Activated CD8-positive, alpha-beta memory T cell treated with anti-CD3 and anti-CD28 coated beads, Interleukin-2, amount 10 ng/mL, durations not matched to agents 7 days and 5 days (primary cell): ENCODE measurements at places on chromosomes 1 and 21.

GRCh38 chr1:198019126-198019525 lies 102.0 kb downstream of the LHX9 start:
- H3K4me1 ChIP-seq = no peaks in the 10 kb centered on the region
- no peak overlapping the region for H3K27ac ChIP-seq
- no peak for DNase-seq
- H3K36me3 ChIP-seq = no peaks in the 10 kb centered on the region

DNA sequence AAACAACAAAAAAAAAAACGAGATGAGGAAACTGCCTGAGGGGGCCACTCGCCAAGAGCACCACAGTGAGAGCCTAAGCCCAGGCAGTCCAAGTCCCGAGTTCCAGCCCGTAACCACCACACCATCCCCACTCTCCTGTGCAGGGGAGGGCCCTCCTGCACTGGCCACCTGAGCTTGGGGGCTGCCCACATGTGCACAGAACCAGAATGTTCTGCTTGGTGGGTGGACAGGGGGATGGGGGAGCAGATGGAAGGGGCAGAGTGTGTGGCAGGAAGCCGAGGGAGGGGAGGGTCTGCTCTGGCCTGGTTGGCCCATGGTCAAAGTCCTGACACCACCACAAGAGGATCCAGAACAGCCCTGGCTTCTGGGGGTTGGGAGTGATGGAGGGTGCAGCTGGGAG lies 17.6 kb downstream of the ADPRS start:
- no peaks in the 10 kb centered on the region for H3K36me3 ChIP-seq
- peaks cover 24% of the 10 kb centered on the region for H3K4me1 ChIP-seq
- H3K27ac ChIP-seq = no peak overlapping the region

- no peak for DNase-seq
- H3K4me1 ChIP-seq = no peaks in the 10 kb centered on the region
- no peaks in the 10 kb centered on the region for H3K36me3 ChIP-seq
- no peak overlapping the region for H3K4me3 ChIP-seq
- no peak overlapping the region for H3K27ac ChIP-seq
Measured at GRCh38 chr1:29365906-29366670, 129.8 kb downstream of the PTPRU start.

GRCh38 chr1:165629848-165630628 lies 996 bp upstream of the MGST3 start:
- peak overlapping the region; percentile 18 for H3K27ac ChIP-seq
- no peak overlapping the region for H3K4me3 ChIP-seq
- H3K27me3 ChIP-seq = no peaks in the 10 kb centered on the region

- H3K27me3 ChIP-seq = no peaks in the 10 kb centered on the region
- no peak for DNase-seq
- no peak overlapping the region for H3K4me3 ChIP-seq
- H3K36me3 ChIP-seq = no peaks in the 10 kb centered on the region
Measured at GRCh38 chr1:234553240-234554188, 56.5 kb downstream of the IRF2BP2 start.

DNA sequence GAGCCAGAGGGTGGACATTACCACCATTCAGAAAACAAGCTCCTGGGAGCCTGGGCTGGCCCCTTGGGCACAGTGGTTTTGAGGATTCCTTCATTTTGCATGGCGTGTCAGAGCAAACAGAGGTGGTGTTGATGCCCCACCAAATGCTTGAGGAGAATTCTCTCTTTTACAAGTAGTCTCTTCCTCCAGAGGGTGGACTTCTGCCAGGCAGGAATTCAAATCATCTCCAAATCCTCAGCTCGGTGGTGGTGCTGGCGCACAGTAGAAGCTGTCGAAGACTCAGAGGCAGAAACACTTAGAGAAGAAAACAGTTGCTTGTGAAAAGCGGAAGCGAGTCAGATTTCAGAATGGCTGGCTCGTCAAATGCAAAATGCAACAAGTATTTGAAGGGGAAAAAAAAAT lies 3.4 kb upstream of the CHI3L1 start:
- H3K27ac ChIP-seq = no peak overlapping the region
- no peak overlapping the region for H3K4me3 ChIP-seq
- H3K36me3 ChIP-seq = no peaks in the 10 kb centered on the region

DNA sequence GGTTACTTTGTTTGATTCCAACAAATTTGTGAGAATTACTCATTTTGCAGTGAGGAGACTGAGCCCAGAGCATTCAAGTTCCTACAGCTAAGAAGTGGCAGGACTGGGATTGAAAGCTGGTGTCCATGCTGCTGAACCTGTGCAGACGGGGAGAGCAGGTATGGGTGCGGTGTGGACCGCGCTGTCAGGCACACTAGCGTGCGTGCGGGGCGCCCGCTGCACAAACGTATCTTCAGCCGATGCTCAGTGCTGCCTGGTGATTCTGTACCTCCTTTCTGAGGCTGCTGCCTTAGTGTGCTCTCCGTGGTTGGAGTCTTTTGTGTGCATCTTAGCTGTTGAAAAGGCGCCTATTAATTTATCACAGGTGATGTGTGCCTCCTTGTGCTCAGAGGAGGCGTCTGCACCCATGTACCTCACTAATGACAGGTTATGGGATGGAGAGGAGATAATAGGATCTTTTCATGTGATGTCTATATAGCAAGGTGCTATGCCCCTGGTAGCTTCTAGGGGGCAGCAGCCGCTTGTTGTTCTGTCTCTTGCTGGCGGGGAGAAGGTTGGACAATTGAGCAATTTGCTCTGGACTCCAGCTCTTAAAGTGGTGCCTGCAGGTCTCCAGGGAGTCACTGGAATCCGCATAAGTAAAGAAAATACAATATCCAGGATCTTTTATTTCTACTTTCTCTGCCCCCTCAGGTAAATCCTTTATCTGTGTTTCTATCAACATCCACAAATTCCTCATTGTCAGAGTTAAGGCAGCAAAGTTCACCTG lies 32.5 kb downstream of the PEX14 start:
- H3K27ac ChIP-seq = peak overlapping the region; percentile 63
- no peaks in the 10 kb centered on the region for H3K27me3 ChIP-seq
- H3K4me1 ChIP-seq = peaks cover 61% of the 10 kb centered on the region
- H3K4me3 ChIP-seq = no peak overlapping the region

GRCh38 chr21:37445228-37445627 lies 78.7 kb downstream of the DYRK1A start:
- H3K27ac ChIP-seq = no peak overlapping the region
- peaks cover 34% of the 10 kb centered on the region for H3K4me1 ChIP-seq
- peaks cover 18% of the 10 kb centered on the region for H3K36me3 ChIP-seq
- DNase-seq = no peak
- no peaks in the 10 kb centered on the region for H3K27me3 ChIP-seq

DNA sequence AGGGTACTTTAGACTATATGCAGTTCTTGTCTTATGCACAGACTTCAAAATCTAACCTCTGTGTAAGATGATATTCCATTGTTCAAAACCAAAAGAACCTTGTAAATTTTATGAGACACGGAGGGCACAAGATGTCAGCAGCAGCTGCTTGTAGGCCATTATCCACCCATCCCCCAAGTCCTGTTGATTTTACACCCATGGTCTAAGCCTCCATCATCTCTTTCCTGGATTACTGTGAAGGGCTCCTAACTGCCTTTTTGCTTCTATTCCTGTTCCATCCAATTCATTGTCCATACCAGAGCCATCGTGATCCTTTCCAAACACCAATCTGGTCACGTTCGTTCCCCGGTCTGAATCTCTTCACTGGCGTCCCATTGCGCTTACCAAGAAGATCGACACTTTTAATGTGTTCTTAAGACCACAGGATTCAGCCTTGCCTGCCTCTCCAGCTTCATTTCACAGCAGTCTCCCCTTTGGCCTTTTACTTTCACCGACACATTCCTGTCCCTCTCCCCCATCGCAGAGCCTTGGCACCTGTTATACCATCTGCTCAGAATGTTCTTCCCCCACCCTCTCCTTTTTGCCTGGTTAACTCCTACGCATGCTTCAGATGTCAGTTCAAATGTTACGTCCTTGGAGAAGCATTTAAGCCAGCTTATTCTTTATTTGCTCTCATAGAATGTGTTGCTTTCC lies 107.3 kb upstream of the POU3F1 start:
- no peak overlapping the region for H3K4me3 ChIP-seq
- H3K36me3 ChIP-seq = no peaks in the 10 kb centered on the region
- H3K27ac ChIP-seq = no peak overlapping the region
- peaks cover 21% of the 10 kb centered on the region for H3K27me3 ChIP-seq
- no peak for DNase-seq

GRCh38 chr1:243312952-243313634 lies 57.3 kb downstream of the SDCCAG8 start:
- peaks cover 10% of the 10 kb centered on the region for H3K4me1 ChIP-seq
- H3K27ac ChIP-seq = no peak overlapping the region
- no peak overlapping the region for H3K4me3 ChIP-seq
- DNase-seq = no peak
- H3K36me3 ChIP-seq = peaks cover 6% of the 10 kb centered on the region
- H3K27me3 ChIP-seq = no peaks in the 10 kb centered on the region

DNA sequence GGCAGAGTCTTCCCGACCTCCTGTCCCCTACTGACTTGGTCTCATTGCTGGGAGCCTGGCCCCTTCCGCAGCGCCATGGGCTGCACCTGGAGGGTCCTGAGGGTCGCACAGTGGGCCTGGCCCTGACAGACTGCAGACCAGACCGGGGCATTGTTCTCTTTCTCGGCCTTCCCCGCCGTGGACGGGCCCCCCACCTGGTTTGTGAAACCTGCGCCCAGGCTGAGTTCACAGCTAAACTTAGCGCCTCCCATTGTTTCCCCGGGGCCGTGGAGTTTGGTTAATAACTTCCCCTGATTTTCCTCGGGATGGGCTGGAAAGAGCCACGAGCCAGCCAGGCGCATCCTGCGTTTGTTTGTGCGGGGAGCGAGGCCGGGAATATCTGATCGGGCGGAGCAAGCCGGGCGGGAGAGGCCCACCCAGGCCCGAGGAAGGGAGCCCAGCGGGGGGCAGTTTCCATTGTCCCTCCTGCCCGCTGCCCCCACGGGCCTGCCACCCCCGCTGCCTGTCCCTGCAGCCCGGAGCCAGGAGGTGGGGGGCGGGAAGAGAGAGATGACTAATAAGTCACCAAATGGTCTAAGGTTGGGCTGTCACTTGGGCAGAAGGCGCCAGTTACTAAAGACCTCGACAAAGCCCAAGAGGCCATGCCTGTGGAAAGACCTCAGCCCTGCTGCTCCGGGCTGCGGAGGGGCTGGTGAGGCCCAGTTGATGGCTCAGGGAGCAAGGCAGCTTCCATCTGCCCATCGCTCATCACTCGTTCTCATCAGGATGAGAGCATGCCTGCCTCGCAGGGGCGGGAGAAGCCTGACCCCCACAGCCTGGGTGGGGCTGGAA lies 39.0 kb upstream of the ARHGEF16 start:
- no peak for DNase-seq
- H3K4me1 ChIP-seq = no peaks in the 10 kb centered on the region
- no peak overlapping the region for H3K27ac ChIP-seq

- no peak overlapping the region for H3K27ac ChIP-seq
- no peaks in the 10 kb centered on the region for H3K36me3 ChIP-seq
- no peak for DNase-seq
- no peaks in the 10 kb centered on the region for H3K27me3 ChIP-seq
- H3K4me3 ChIP-seq = no peak overlapping the region
- no peaks in the 10 kb centered on the region for H3K4me1 ChIP-seq
Measured at GRCh38 chr1:95679262-95679661, 445.3 kb downstream of the RWDD3 start.

- H3K4me3 ChIP-seq = no peak overlapping the region
- no peaks in the 10 kb centered on the region for H3K36me3 ChIP-seq
- no peak for DNase-seq
- H3K27me3 ChIP-seq = no peaks in the 10 kb centered on the region
- peaks cover 7% of the 10 kb centered on the region for H3K4me1 ChIP-seq
Measured at GRCh38 chr1:11938722-11939526, 4.4 kb downstream of the PLOD1 start.

DNA sequence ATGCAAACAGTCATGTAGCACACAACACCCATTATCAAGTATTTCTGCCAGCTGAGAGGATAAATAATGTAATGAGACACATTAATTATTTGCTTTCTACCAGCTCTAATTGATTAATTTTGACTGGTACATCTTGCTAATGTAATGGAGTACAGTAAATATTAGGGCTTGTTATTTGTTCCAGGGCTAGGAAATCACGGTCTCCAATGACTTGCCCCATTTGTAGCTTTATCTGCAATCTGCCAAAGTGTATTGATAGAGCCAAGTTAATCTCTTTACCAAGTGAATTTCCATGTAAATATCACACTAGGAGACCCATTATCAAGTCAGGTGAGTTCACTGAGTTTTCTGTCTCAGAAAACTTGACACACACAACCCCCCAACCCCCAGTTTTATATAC lies 55.1 kb downstream of the RGS13 start:
- no peaks in the 10 kb centered on the region for H3K27me3 ChIP-seq
- H3K4me3 ChIP-seq = no peak overlapping the region
- no peaks in the 10 kb centered on the region for H3K36me3 ChIP-seq

DNA sequence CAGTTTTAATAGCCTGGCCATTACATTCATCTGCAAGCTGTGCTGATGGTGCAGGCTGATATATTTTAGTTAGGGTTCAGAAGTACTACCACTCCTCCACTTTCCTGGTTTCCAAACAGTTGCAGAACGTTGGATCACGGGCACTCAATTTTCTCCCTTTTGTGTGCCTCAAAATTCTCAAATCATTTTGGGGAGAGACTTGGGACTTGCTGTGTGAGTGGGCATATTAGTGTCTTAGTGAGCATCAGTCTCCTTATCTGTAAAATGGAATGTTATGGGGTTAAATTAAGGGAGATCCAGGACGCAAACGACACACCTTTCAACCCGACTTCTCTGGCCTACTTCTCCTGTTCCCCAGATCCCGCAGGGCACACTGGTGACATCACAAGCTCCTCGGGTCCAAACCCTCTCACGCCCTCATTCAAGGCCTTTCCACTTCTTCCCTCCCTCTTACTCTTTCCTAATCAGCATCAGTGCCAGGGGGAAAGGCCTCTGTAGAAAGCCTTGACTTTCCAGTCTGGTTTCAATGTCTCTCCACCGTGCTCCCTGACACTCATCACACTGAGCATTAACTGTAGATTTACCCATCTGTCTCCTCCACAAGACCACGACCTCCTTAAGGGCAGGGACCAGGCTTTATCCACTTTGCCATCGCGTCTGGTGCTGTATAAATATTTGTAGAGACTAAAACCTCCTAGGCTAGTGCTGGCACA lies 1.2 kb downstream of the PIGP start:
- no peaks in the 10 kb centered on the region for H3K27me3 ChIP-seq
- DNase-seq = no peak
- H3K27ac ChIP-seq = peak overlapping the region; percentile 76
- H3K4me1 ChIP-seq = peaks cover 37% of the 10 kb centered on the region
- H3K36me3 ChIP-seq = peaks cover 23% of the 10 kb centered on the region
- H3K4me3 ChIP-seq = peak overlapping the region; percentile 73

DNA sequence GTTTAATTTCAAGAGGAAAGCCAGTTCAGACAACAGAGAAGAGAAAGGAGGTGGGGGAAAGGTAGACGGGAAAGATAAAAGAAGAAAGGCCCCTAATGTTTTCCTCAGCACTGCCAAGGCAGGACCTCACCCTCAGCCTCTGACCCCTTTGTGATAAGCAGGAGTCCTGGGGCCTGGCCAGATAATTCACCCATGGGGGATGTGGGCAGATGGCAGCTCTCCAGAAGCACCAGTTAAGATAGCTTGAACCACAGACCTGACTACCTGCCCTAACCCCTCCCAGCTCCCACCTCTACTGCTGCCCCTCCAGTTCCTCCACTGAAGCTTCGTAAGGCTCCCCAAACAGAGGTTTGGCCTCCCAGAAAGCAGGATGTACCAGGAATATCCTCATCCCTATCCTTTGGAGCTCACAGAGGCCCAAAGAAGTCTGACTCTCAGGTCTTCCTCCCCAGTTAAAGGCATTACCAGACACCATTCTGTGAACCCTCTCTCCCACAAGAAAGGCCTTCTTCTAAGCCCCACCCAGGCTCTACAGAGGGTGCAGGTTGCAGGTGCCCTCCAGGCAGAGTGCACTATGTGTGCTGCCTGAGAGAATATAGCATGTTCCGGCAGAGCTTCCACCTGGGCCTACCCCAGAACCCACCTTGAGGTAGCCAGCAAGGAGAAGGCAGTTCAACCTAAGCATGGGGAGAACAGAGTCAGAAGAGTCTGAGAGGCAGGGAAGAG lies 9.2 kb upstream of the SNAPIN start:
- H3K36me3 ChIP-seq = peaks cover 26% of the 10 kb centered on the region
- H3K27me3 ChIP-seq = no peaks in the 10 kb centered on the region
- no peak for DNase-seq
- H3K4me3 ChIP-seq = no peak overlapping the region
